Mesothelial cell of epicardium (in vitro differentiated cells): ENCODE measurements at places on chromosomes 12 and 14.

- H3K4me1 ChIP-seq, result peaks cover 20% of the 10 kb centered on the region
- no peak for DNase-seq
- no peaks in the 10 kb centered on the region for H3K27me3 ChIP-seq
- no peak overlapping the region for H3K4me3 ChIP-seq
- peak overlapping the region; percentile 85 for H3K27ac ChIP-seq
- no peaks in the 10 kb centered on the region for H3K36me3 ChIP-seq
Observed at GRCh38 chr14:22226381-22226780, 362.6 kb downstream of the DAD1 start.

GRCh38 chr12:106519607-106520021, 63.2 kb upstream of the RFX4 start:
- H3K4me1 ChIP-seq, result peaks cover 7% of the 10 kb centered on the region
- no peaks in the 10 kb centered on the region for H3K36me3 ChIP-seq
- DNase-seq, result no peak
- peak overlapping the region; percentile 43 for H3K27ac ChIP-seq
- no peak overlapping the region for H3K4me3 ChIP-seq

DNA sequence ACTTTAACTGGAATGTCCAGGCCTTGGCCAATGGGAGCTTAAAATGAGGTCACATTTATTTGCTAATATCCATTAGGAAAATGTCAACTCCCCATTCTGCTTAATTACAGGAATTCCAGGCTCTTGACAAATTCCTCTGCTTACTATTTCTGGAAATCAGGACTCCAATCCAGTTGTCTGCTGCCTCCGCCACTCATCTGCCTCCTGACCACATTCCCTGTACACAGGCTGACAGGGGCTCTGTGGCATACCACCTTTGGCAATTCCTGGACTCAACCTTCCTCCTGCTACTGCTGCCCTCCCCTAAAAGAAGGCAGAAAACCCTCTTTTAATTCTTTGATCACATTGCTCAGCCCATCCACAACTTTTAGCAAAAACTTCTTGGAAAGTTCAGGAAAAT, 37.9 kb downstream of the KICS2 start:
- no peak for DNase-seq
- H3K36me3 ChIP-seq, result no peaks in the 10 kb centered on the region
- H3K4me1 ChIP-seq, result no peaks in the 10 kb centered on the region
- no peak overlapping the region for H3K27ac ChIP-seq
- no peaks in the 10 kb centered on the region for H3K27me3 ChIP-seq
- H3K4me3 ChIP-seq, result no peak overlapping the region

DNA sequence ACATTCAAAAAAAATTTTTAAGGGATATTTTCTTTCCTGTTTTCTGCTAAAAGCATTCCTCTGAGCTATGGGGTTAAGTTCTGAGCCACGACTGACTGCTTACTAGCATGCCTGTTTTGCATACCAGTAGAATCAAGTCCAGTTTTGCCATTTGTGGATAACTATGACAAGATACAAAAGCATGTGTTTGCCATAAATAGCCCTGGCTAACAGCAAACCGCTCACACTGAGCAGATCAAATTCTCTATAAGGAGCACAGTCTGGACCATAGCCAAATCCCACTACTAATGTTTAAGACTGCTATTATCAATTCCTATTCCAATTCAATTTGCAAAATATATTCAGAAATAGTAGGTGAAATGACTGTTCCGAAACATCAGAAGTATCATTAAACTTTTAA, 3.2 kb downstream of the CFL2 start:
- peak overlapping the region; percentile 91 for H3K27ac ChIP-seq
- H3K36me3 ChIP-seq, result no peaks in the 10 kb centered on the region
- no peak overlapping the region for H3K4me3 ChIP-seq
- H3K4me1 ChIP-seq, result peaks cover 42% of the 10 kb centered on the region
- no peaks in the 10 kb centered on the region for H3K27me3 ChIP-seq

GRCh38 chr12:52202361-52203078, 10.7 kb upstream of the KRT80 start:
- no peaks in the 10 kb centered on the region for H3K27me3 ChIP-seq
- no peaks in the 10 kb centered on the region for H3K36me3 ChIP-seq
- no peak overlapping the region for H3K4me3 ChIP-seq
- H3K27ac ChIP-seq, result peak overlapping the region; percentile 65
- DNase-seq, result no peak
- H3K4me1 ChIP-seq, result peaks cover 60% of the 10 kb centered on the region

DNA sequence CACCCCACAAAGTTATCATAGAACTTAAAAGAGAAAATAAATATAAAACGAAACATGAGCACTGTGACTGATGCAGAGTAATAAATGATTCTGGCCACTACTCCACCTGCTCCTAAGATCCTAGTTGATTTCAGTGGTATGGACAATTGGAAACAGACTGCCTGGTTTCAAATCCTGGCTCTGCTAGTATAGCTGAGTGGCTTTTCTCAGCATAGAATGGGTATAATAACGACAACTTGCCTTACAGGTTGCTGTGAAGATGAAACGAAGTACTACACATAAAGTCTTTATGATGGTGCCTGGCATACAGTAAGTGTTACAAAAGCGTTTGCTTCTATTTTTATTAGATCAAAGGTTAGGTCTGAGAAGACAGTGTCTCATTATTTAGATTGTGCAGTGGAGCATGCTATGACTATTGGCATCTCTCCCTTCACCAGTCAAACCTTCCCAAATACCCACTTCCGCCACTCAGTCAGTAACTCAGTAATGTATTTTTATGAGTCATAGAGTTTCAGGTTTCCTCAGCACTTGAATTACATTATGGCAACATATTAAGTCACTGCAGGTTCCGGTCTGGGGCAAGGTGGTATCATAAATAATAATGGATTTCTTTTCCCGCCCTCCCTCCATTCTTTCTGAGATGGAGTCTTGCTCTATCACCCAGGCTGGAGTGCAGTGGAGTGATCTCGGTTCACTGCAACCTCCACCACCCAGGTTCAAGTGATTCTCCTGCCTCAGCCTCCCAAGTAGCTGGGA, 29.7 kb upstream of the NR2C1 start:
- no peak for DNase-seq
- H3K36me3 ChIP-seq, result peaks cover 30% of the 10 kb centered on the region
- H3K27ac ChIP-seq, result no peak overlapping the region
- no peak overlapping the region for H3K4me3 ChIP-seq
- no peaks in the 10 kb centered on the region for H3K27me3 ChIP-seq
- H3K4me1 ChIP-seq, result peaks cover 5% of the 10 kb centered on the region

- no peaks in the 10 kb centered on the region for H3K36me3 ChIP-seq
- peaks cover 12% of the 10 kb centered on the region for H3K27me3 ChIP-seq
- H3K27ac ChIP-seq, result peak within 1 kb of the TSS; percentile 95
- DNase-seq, result peak; percentile 75
- peaks cover 25% of the 10 kb centered on the region for H3K4me1 ChIP-seq
- H3K4me3 ChIP-seq, result peak within 1 kb of the TSS; percentile 76
Observed at GRCh38 chr14:104800771-104801519, at the start of gene ZBTB42. Gene ZBTB42, plus strand, starts transcription at chr14:104801101. Its CDS starts 97 bp downstream, at chr14:104801198.

- no peaks in the 10 kb centered on the region for H3K27me3 ChIP-seq
- H3K27ac ChIP-seq, result no peak overlapping the region
- no peaks in the 10 kb centered on the region for H3K36me3 ChIP-seq
Observed at GRCh38 chr14:80575763-80576162, 364.5 kb upstream of the DIO2 start.

GRCh38 chr14:68255693-68256178, 436.2 kb downstream of the RAD51B start:
- peaks cover 83% of the 10 kb centered on the region for H3K4me1 ChIP-seq
- no peaks in the 10 kb centered on the region for H3K36me3 ChIP-seq
- peak overlapping the region; percentile 99 for H3K27ac ChIP-seq
- no peak overlapping the region for H3K4me3 ChIP-seq
- no peaks in the 10 kb centered on the region for H3K27me3 ChIP-seq

DNA sequence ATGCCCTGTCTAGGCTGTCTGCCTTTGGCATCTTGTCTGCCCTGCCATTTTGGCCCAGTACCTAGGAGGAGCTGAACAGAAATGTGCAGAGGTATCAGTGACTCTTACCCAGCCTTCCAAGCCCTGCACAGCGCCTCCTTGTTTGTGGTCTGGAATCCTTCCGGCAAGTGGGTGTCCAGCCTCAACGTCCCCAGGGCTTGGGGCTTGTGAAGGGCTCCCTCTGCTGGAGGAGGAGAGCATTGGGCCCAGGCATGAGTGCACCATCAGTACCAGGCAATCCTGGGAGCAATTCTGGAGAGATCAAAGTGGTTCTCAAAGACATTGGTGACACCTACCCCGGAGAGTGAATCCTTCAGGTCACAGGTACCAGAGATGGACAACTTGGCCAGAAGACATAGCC, 2.4 kb upstream of the TCL1B start:
- no peaks in the 10 kb centered on the region for H3K36me3 ChIP-seq
- no peak overlapping the region for H3K27ac ChIP-seq
- peaks cover 27% of the 10 kb centered on the region for H3K27me3 ChIP-seq
- H3K4me3 ChIP-seq, result no peak overlapping the region
- no peak for DNase-seq

DNA sequence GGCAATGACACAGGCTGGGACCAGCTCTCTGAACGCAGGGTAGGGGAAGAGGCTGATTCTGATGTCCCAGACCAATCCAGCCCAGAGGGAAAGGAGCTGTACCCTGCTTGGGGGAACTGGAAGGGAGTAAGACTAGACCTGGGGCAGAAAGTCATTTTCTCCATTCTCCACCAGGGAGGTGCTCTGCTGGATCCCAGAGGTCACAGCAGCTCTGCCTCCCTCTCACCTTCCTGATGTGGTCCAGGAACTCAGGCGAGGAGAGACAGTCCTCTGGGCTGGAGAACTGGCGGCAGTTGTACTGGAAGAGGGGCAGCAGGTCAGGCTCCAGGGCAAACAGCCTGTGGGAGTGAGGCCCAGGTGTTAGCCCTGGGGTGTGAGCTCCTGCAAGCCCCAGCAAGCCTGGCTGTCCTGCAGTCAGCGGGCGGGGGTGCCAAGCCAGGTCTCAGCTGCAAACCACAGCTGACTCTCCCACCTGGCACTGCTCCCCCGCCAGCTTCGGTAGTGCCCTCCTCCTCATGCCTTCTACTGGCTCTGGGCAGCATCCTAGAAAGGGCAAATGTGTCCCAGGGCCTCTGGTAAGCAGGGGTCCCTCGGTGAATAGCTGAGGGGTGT, 1.9 kb downstream of the NGB start:
- H3K36me3 ChIP-seq, result peaks cover 8% of the 10 kb centered on the region
- no peak overlapping the region for H3K27ac ChIP-seq
